ENCODE measurements at places on chromosomes 6 and 20.

- DNase-seq: no peak
Observed at GRCh38 chr6:132072271-132072670, 121.1 kb upstream of the CCN2 start.

GRCh38 chr6:80548532-80548931, 442.1 kb downstream of the BCKDHB start:
- DNase-seq: no peak

DNA sequence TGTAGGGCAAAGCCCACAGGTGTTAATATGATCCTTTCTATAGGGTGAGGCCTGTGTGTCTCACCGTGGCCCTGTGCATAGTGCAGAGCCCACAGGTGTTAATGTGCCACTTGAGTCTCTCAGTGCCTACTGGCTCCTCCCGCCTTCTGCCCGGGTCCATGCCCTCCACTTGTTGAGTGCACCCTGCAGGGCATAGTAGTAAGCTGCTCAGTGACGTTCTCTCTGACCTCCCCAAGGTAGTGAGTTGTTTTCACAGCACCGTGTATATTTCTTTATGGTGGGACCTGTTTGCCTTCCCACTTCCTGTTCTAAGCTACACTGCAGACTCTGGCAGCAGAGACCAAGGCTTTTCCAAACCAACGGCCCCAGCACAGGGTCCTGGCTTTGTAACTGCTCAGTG, 64.5 kb upstream of the SLC22A1 start:
- DNase-seq: no peak

DNA sequence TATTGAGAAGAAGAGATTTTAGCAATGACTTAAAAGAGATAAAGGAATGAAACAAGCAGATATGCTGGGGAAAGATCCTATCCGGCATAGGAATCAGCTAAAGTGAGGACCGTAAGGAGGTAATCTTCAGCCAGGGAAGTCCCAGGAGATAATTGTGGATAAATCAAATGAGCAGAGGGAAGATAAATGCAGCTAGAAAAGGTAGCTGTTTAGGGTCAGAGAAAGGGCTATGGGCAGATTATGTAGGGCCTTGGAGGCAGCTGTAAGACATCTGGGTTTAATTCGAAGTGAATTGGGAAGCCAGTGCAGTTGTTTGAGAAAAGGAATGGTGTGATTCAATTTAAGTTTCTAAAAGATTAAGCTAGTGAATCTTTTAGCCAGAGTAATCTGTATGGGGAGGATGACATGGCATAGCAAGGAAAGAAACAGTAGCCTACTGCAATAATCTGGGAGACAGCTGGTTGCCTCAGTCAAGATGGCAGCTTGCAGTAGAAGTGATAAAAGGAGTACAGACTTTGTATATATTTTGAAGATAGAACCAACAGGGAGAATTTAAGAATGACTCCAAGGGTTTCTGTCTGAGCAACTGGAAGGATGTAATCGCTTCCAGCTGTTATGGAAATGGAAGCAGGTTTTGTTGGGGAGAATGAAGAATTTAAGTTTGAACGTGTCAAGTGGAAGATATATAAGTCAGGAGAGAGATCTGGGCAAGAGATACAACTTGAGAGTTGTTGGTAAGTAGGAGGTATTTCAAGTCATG, 552.3 kb upstream of the FLRT3 start:
- no peak for DNase-seq

GRCh38 chr6:117518870-117519269, 36.4 kb downstream of the DCBLD1 start:
- DNase-seq: no peak

DNA sequence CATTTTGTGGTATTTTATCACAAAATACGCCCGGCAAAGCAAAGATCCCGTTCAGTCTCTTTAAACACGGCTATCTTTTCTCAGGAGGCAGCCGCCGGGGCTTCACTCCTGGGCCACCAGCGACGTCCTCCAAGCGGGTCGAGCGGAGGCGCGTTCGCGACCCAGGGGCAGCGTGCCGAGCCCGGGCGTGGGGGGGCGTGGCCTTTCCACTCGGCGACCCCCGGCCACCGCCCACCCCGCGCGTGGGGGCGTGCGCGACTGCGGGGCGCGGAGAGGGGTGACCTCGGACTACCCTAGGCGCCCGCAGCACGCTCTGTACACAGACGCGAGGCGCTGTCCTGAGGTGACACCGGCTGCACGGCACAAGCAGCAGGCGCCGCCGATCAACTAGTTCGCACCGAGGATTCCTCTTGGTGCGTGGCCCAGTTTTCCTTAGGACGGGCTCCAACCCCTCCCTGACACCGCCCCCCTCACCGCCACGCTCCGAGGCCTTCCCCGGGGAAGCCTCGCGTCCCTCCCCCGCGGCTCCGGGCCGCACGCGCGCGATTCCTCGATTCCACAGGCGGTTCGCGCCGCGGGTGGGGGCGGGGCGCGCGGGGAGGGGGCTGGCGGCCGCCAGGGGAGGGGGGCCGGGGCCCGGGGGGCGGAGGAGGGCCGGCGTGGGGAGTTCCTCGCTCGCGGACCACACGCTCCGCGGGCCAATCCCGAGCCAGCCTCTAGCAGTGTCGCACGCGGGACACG, 1.1 kb upstream of the JARID2 start:
- peak; percentile 67 for DNase-seq

- DNase-seq: no peak
Observed at GRCh38 chr20:3632311-3633004, 30.7 kb downstream of the GFRA4 start.

DNA sequence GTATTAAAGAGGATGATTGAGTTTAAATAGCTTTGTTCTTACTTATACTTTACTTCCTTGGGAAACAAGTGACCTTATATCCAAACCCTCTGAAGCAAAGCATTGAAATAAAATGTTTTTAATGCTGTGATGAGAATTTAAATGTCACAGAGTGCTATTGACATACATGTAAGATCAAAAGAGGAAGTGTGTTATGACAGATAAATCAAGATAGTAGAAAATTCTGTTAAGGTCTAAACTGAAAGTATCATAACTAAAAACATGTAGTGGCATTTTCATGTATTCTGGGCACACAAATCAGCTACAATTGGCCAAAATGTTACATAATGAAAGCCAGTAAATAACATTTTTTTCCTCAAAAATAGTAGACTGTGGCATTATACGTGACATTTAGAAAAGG, 318.0 kb downstream of the GRIK2 start:
- DNase-seq: peak; percentile 1

- DNase-seq: no peak
Observed at GRCh38 chr6:28782113-28782673, 141.6 kb downstream of the TRIM27 start.

DNA sequence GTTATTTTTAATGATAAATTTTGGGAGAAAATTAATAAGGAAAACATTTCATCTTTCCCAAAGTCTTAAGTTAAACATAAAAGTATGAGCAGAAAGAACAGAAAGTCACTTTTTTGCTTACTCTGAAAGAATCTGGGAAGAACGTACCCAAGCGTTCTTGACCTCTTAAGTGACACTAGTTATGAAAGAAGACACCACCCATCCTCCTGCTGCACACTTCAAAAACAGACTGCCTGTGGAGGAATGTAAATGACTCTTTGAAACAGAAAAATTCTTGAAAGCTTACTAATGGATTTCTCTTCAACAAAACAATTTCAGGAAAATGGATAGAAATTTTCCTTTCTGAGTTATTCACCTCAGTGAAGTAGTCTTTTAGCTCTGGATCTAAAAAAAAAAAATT, 227.7 kb downstream of the MEI4 start:
- DNase-seq: no peak

DNA sequence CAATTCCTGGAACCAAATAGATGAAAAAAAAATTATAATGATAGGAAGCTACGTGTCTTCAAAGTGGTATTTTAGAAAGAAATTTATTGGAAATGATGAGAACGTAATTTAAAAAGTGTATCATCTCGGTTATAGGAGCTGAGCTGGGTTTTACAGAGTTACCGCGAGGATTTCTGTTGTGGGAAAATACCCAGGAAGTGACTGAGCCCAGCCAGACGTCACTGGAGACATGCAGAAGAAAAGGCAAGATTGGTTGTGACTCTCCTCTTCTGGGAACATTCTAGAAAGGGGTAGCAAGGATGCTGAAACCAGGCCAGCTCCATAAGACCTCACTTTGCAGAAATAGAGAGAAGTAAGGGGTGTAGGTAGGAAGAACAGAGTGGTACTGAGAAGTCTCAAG, 95.9 kb upstream of the ADGRF1 start:
- DNase-seq: peak; percentile 56

- DNase-seq: no peak
Observed at GRCh38 chr6:36808634-36809033, 30.6 kb downstream of the CPNE5 start.

DNA sequence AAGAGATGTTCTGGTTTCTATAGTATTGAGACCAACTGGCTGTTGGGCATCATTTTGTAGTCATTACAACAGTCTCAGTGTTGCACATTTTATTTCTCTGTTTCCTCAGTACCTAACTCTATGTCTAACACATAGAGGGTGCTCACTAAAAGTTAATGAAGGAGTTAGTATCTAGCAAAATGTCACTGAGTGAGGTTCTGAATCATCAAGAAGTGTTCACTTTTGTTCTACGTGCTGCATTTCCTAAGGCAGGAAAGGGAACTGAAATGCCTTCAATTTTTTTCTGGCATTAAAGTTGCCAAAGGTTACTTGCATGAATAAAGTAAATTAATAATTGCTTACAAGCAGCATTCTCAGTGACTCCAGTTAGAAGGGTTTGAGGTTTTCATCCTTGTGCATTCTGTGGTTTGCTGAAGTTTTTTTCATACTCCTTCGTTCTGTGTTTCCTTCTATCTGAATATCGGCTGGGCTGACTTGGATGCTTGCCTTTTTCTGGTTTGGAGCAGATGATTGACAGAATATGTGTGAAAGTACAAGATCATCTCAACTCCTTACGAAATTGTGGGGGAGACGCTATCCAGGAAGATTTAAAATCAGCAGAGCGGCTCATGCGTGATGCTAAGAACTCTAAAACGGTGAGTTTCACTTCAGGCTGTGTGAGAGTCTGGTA, 114.5 kb upstream of the SCGN start:
- no peak for DNase-seq

Measured in CD14-positive monocyte (primary cell).